ENCODE measurements at places on chromosomes 1 and 21.

DNA sequence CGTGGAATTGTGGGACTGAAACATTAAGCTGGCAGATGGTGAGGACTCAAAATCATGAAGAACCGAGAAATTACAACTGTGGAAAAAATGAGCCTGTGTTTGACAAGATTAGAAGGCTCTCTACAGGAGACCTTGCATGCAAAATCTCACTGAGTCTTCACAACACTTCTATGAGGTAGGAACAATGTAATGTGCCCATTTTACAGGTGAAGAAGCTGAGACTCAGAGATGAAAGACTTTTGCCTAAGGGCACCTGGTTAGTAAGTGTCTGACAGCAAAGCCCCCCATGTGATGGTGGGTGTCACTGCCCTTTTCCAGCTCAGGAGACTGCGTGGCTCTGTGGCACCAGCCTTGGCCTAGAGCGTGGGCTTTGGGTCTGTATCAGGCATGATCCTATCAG is 21.0 kb downstream of the OPRD1 start:
- DNase-seq, result no peak

DNA sequence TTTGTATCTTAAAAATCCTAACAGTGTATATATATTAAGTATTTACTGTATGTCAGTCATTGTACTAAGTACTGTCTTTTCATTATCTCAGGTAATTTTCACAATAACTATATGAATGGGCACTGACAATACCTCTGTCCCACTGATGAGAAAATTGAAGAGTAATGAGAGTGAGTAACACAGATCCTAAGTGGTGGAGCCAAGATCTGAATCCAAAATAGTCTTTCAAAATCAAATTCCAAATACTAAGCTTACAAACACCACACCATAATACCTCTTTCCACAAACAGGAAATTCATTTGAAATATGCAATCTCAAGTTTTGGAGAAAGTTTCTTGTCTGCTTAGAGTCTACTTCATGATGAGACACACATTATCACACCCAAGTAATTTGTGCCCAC is 105.9 kb upstream of the EDEM3 start:
- DNase-seq, result no peak

DNA sequence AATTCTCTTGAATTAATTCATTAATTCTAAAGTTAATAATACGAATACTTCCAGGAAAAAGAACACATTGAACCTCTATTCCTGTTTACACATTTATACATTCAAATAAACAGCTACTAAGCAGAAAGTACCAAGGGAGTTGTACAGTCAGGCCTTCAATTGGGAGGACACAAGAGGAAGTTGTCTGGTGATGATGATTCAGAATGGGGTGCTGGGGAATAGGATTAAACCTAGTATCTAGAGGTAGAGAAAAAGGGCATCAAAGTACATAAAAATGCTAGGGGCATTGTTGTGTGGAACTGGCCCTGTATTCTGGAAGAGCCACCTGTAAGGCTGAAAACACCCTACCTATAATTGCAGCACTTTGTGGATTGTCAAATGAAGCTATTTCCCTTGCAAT is 71.7 kb upstream of the MROH9 start:
- DNase-seq, result no peak

- DNase-seq, result no peak
Measured at GRCh38 chr1:78318011-78318410, 172.8 kb upstream of the PTGFR start.

GRCh38 chr1:225691377-225691776 is 38.5 kb upstream of the ENAH start:
- DNase-seq, result no peak

DNA sequence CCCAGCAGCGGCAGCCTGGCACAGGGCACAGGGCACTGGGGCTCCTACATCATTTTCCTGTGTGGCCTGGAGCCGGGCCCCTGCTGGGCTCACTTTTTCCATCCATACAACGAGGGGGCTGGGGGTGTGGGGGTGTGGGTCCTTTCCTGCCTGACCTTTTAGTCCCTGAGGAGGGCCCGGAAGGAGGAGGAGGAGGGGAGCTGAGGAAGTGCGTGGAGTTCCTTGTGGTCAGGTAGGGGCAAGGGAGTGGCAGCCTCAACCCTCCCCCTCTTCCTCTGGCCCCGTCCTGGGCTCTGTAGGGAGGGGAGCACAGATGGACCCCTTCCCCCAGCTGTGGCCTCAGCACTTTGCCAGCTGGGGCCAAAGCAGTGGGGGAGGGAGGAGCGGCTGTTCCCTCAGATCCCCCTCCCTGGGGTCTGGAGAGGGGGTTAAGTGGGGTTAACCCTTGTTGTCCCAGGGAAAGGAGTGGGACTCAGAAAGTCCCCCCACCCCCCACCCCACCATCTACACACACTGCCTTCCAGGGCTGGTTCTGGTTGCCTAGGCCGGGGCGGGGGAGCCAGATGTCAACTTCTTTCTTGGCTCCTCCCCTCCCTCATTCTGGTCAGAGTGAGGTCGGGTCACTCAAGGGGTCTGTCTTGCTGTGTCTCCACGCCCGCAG is 5.7 kb downstream of the NTRK1 start:
- DNase-seq, result no peak

DNA sequence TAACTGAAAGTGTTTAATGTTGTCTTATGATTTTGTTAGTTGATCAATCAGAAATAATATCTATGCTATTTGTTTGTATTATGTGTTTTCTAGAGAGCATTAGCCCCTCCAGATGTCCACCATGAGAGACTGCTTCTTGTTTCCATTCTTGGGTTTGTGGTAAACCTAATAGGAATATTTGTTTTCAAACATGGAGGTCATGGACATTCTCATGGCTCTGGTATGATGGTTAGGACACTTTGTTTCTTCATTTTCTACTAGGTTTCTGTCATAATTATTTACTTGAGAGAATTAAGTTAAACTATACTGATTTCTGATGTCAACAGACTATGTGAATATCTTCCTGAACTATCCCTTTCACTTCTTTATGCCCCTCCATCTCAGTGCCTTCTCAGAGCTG is 16.1 kb downstream of the SLC30A7 start:
- no peak for DNase-seq

GRCh38 chr1:211527888-211528287 is 35.9 kb upstream of the RD3 start:
- DNase-seq, result no peak

GRCh38 chr1:91724231-91724630 is 161.7 kb downstream of the TGFBR3 start:
- no peak for DNase-seq

GRCh38 chr1:246156847-246157246 is 350.2 kb downstream of the SMYD3 start:
- no peak for DNase-seq

DNA sequence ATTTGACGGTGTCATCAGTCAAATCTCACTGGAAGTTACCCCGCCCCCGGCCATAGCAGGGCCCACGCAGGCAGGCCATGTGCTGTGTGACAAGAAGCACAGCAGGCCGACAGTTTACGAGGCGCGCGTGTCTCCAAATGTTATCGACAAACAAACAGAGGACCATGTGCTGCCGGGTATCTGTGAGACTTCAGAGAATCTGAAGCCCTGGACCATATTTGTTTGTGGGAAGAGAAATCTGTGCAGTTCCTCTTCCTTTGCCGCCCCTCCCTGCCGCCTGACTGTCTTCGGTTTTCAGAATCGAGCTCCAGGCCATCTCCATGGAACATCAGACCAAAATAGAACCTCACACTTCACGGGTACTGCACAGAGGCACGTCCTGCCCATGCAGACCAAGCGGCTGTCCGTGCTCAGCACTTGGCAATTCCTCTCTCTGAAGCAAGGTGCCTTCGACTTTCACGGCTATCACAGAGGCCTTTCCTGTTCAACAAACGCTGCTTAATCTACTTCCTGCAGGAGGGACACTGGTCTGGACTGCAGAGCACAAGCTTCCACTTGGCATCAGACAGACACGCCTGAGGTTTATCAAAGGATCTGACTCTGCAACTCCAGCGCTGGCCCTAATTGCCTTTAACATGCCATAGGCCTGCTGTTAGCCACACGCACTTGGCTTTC is 135.7 kb upstream of the KRTAP19-8 start:
- DNase-seq, result no peak

GRCh38 chr1:1529321-1529720 is 11.1 kb downstream of the TMEM240 start:
- DNase-seq, result no peak

- DNase-seq, result no peak
Measured at GRCh38 chr21:45699251-45699942, 55.9 kb downstream of the PCBP3 start.

- DNase-seq, result no peak
Measured at GRCh38 chr1:225253784-225254183, 174.1 kb downstream of the LBR start.

GRCh38 chr1:1609822-1610485 is 5.3 kb upstream of the MIB2 start:
- DNase-seq, result no peak

GRCh38 chr1:49765034-49765433 is 258.7 kb downstream of the AGBL4 start:
- no peak for DNase-seq

DNA sequence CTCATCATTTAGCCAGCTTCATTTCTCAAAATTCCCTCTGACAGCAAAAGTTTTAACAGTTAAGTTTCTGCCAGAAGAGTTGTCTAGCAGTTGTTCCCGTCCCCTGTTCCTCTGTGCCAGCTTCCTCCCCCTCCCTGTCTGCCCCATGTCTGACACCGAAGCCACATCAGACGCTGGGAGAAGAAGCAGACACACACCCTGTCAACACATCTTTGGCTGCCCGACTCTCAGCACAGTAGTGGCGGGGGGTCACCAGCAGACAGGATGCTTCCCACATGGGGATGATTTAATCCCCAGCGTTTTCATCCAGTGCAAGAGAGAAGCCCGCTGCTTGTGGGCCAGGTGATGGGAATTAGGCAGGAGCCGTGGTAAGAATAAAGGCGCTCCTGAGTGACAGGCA is 379.4 kb upstream of the RUNX1 start:
- DNase-seq, result no peak

DNA sequence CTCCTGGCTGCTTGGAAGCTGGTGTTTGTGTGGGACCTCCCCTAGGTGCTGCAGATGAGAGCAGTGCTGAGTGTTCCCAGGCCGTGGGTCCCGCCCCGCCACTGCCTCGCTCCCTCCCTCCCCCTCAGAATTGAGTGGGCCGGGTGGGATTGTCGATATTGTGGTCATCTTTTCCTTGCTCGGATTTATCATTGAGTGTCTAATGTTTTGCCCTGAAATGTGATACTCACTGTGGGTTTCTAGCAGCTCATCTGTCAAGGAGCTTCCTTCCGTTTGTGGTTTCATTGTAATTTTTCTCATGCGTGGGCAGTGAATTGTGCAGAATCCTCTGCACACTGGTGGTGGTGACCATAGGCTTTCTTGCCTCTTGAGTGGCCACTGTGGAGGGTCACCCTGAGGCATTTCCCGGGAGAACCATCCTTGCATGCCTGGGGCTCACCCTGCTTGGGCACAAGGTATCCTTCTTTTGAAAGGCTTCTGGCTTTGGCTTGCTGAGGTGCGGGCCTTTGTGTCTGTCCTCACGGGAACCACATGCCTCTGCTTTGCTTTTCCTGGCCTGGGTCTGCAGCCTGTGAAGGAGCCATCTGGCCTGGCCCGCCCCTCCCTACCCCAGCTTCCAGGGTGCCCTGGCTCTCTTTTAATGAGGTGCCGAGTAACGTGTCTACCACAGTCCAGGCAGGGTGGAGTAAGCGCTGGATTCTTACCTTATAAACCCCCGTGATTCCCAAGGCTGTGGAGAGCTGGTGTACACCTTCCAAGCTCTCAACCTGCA is 25.6 kb downstream of the SLX9 start:
- no peak for DNase-seq

GRCh38 chr1:67339623-67340343 is 32.1 kb downstream of the IL12RB2 start:
- no peak for DNase-seq

- DNase-seq, result no peak
Measured at GRCh38 chr1:207810173-207810572, 58.3 kb downstream of the CD46 start.

GRCh38 chr21:16596369-16596768 is 866.6 kb downstream of the USP25 start:
- DNase-seq, result no peak

DNA sequence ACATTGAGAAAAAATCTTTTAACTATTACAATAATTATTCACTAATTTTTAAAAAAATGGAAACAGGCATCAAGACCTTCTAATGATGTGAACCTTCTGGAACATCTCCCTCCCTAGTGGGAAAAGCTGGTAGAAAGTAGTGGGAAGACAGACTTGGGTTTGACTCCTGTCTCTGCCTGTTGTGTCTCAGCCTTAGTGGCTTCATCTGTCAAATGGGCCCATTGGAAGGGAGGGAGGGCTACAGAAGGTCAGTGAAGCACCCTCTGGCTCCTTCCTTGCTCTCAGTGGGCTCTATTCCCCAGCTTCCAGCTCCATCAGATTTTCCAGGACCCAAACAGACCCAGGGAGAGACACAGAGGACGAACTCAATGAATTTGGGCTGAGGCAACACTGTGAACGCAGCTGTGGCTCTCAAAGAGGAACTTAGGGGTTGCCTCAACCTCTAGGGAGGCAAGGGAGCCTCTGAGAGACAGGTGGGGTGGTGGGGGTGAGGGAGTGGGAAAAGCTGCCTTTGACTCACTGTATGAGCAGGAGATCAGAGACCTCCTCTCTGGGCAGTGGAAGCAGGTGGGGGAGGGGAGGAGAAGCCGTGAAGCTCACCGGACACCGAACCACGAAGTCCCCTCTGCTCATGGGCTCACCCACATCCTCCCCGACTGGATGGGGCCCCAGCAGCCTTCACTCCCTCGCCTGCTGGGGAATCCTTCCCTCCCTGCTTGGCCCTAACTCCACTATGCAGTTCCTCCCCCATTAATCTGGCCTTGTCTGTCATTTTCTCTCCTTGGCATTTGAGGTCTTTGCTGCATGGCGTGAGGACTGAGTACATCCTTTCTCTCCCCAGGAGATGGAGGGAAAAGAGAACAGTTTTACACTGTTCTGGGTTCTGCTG is 4.5 kb downstream of the CNR2 start:
- DNase-seq, result no peak

DNA sequence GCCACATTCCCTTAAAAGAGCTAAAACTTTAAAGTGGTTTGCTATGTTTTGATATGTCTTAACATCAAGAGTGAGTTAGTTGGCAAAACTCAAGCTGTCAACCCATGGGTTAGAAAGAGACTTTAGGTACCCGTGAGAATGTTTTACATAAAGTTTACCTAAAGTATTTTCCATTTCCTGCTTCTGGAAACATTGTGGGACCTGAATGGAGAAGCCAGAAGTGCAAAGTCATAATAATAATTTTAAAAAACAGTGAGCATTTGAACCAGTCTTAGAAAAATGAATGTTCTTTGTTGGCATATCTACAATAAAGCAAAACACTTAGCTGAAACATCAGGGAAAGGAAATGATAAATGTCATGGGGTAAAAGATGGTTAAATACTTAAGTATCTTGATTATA is 34.8 kb downstream of the LRRC8C start:
- DNase-seq, result no peak

GRCh38 chr1:164922585-164922984 is 363.6 kb downstream of the PBX1 start:
- DNase-seq, result no peak

- no peak for DNase-seq
Measured at GRCh38 chr1:25805863-25806225, 5.9 kb downstream of the SELENON start.

Data from SW 1271 (cell line).